ENCODE measurements at places on chromosomes 3 and 15. TPM values are rescaled to one million over a fixed set of nuclear protein-coding genes. Genes with fewer than 3 reads are reported as not detected.

Gene GPR176
- total RNA-seq: 2.4 TPM

DNA sequence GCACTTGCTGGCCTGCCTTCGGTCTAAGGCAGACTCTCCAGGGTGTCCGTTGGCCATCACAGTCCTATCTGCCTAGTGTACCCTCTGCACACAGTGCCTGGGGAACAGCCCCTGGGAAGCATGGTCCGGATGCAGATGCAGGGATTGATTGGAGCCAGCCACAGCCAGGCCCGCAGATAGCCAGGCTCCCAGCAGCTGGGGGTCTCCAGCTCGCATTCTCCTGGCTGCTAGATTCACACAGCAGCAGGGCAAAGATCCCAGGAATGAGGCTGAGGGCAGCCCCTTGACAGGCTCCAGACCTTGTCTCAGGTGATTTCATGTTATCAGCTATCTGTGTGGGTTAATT lies 41.4 kb downstream of the IRAK2 start:
- H3K27me3 ChIP-seq: no peaks in the 10 kb centered on the region
- no peak for DNase-seq
- H3K4me1 ChIP-seq: no peaks in the 10 kb centered on the region
- no peak overlapping the region for H3K4me3 ChIP-seq
- peaks cover 16% of the 10 kb centered on the region for H3K36me3 ChIP-seq

DNA sequence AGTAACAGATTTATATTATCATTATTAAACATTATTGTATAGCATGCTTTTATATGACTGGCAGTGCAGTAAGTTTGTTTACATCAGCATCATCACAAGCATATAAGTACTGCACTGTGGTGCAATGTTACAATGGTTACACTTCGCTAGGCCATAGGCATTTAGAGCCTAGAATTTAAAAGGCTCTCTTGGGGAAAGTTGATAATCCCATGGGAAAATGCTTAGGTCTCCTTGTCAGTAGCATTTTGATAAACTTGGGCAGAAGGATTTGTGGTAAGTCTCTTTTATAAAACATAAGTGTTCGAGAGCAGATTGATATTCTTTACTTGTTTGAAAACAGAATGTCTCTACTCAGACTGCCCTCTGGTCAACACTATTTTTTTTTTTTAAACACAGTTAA lies 7.5 kb downstream of the DTWD1 start:
- no peak for DNase-seq
- H3K36me3 ChIP-seq: peaks cover 45% of the 10 kb centered on the region
- no peak overlapping the region for H3K27ac ChIP-seq

Gene IL5RA
- total RNA-seq: 5.6 TPM

- peaks cover 3% of the 10 kb centered on the region for H3K4me1 ChIP-seq
- DNase-seq: no peak
- peaks cover 18% of the 10 kb centered on the region for H3K36me3 ChIP-seq
- no peaks in the 10 kb centered on the region for H3K27me3 ChIP-seq
- no peak overlapping the region for H3K27ac ChIP-seq
Measured at GRCh38 chr15:68217341-68217740, 12.2 kb downstream of the CLN6 start.

DNA sequence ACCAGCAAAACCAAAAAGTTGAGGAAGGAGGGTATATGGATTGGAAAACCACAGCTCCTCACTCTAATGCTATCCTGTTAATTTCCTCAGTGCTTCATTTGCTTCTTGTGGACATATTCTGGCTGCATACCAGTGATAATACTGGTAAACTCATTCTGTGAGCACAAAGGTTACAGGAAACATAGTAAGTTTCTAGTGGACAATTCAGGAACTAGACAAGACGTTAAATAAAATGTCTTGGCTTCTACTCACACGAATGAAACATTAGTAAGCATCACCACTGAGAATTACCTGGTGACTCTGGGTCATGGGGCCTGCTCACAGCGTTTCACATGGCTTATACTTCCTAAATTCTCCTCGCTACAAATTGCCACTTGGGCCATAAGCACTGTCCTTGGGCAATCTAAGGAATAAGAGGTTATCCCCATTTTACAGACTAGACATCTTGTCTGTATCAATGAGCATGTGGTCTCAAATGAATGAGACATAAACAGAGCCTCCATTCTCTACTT lies 20.1 kb upstream of the PPIB start:
- no peaks in the 10 kb centered on the region for H3K4me1 ChIP-seq
- no peak overlapping the region for H3K4me3 ChIP-seq
- H3K27ac ChIP-seq: no peak overlapping the region
- no peaks in the 10 kb centered on the region for H3K27me3 ChIP-seq
- DNase-seq: no peak

GRCh38 chr3:183158113-183158512 lies 4.4 kb downstream of the LAMP3 start:
- H3K36me3 ChIP-seq: no peaks in the 10 kb centered on the region
- H3K4me3 ChIP-seq: no peak overlapping the region
- H3K27me3 ChIP-seq: peaks cover 31% of the 10 kb centered on the region
- no peak overlapping the region for H3K27ac ChIP-seq
- no peak for DNase-seq
- peaks cover 7% of the 10 kb centered on the region for H3K4me1 ChIP-seq

Gene GOLGA6L9
- total RNA-seq: 6.0 TPM

Gene MUC20
- total RNA-seq: 14.3 TPM

Gene TGM5
- 0.32 TPM for total RNA-seq

GRCh38 chr3:18047052-18047451 lies 304.6 kb upstream of the TBC1D5 start:
- H3K27me3 ChIP-seq: no peaks in the 10 kb centered on the region
- DNase-seq: no peak
- no peak overlapping the region for H3K4me3 ChIP-seq
- no peak overlapping the region for H3K27ac ChIP-seq
- no peaks in the 10 kb centered on the region for H3K4me1 ChIP-seq
- no peaks in the 10 kb centered on the region for H3K36me3 ChIP-seq

Gene SCAPER
- 34.2 TPM for total RNA-seq

DNA sequence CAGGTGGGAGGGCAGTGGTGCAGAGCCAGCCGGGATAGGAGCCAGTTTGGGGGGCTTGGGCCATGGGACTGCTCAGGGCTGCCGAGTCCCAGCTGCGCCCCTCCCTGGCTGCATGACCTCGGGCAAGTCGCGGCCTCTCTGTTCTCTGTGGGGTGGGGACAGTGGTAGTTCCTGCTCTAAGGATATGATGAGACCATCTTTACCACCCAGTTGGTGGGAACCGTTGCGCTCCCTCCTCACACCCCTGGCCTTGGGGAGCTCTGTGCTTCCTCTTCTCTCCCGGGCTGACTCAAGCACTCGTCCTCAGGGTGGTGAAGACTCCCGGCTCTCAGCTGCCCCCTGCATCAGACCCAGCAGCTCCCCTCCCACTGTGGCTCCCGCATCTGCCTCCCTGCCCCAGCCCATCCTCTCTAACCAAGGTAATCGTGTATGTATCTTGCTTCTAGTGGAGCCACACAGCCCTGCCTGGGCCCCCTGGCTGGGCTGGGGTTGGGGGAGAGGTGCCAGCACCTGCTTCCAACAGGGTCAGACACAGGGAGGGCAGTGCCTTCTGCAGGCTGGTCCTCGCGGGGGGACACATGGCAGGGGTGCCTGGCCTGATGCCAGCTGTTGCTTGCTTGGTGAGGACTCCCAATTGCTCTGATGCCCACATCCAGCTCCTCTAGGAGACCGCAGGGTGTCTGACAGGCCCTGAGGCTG lies 15.1 kb upstream of the STAB1 start:
- DNase-seq: no peak
- peaks cover 32% of the 10 kb centered on the region for H3K4me1 ChIP-seq
- H3K36me3 ChIP-seq: peaks cover 83% of the 10 kb centered on the region
- H3K27ac ChIP-seq: no peak overlapping the region
- H3K27me3 ChIP-seq: no peaks in the 10 kb centered on the region

DNA sequence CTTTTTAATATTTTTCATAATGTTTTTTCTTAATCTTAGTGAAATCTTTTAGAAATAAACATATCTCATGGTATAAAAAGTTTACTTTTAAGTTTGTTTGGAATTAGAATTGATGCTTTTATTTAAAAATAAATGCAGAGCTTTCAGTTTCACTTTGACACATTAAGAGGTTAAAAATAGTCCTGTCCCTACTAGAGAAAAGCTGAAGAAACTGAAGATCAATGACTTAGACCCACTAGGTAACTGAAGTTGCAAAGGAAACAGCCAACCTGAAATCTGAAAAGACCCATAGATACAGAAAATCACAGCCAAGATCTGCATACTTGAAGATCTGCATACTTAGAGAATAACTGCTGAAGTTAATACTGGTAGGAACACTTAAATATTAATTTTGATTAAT lies 237.6 kb downstream of the RAP2B start:
- no peaks in the 10 kb centered on the region for H3K36me3 ChIP-seq
- peaks cover 19% of the 10 kb centered on the region for H3K4me1 ChIP-seq
- no peak overlapping the region for H3K27ac ChIP-seq
- no peak for DNase-seq

Gene GABRR3
- total RNA-seq: not detected

GRCh38 chr3:85670634-85671205 lies 711.9 kb downstream of the CADM2 start:
- no peak overlapping the region for H3K27ac ChIP-seq
- no peaks in the 10 kb centered on the region for H3K36me3 ChIP-seq
- H3K27me3 ChIP-seq: no peaks in the 10 kb centered on the region

- H3K4me1 ChIP-seq: no peaks in the 10 kb centered on the region
- no peak overlapping the region for H3K4me3 ChIP-seq
- no peak overlapping the region for H3K27ac ChIP-seq
- no peaks in the 10 kb centered on the region for H3K27me3 ChIP-seq
Measured at GRCh38 chr3:52819936-52820335, 10.5 kb downstream of the ITIH4 start.

Gene SPSB4
- total RNA-seq: 0.80 TPM

- H3K4me1 ChIP-seq: no peaks in the 10 kb centered on the region
- H3K36me3 ChIP-seq: no peaks in the 10 kb centered on the region
- no peak overlapping the region for H3K27ac ChIP-seq
- no peak for DNase-seq
- peaks cover 5% of the 10 kb centered on the region for H3K27me3 ChIP-seq
- no peak overlapping the region for H3K4me3 ChIP-seq
Measured at GRCh38 chr15:43625106-43625505, 6.5 kb upstream of the STRC start.

Gene SGO1
- total RNA-seq: 0.71 TPM

DNA sequence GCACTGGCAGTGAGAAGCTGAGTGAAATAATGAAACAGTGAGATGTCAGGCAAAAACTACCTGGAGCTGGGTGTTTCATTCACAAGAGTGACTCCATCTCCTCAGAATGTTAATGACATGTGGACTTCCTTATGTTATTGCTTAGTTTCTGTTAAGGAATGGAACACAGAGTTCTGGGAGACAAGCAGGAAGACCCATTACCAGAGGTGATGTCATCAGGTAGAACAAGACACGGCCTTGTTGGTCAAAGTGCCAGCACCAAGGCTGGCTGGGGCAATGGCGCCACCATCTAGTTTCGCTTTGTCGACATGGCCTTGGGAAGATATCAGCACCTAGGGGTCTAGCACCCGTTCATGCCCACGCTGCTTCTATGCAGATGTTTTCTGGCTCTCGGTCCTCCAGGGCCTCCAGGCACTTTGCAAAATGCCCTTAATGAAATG lies 252.2 kb downstream of the FAM43A start:
- H3K27me3 ChIP-seq: no peaks in the 10 kb centered on the region
- H3K36me3 ChIP-seq: no peaks in the 10 kb centered on the region
- H3K27ac ChIP-seq: no peak overlapping the region
- DNase-seq: no peak
- H3K4me1 ChIP-seq: no peaks in the 10 kb centered on the region
